ENCODE measurements at places on chromosomes 4 and X.

DNA sequence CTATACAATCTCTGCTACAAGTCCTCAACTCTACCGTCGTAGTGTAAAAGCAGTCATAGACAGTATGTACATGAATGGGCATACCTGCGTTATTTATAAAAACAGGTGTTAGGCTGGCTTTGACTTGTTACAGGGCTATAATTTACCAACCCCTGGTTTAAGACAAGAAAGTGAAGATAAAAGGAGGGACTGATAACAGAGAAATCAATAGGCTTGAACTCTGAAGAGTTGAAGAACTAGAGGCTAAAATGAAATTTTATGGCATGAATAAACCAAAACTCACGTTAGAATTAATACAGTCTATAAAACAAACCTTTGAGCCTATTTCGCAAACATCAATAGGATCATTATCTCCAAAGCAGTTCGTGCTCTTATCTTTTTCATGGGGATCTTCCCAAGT lies 36.2 kb downstream of the PPA2 start:
- no peak for DNase-seq

- DNase-seq: no peak
These were observed 80.9 kb downstream of the CNGA2 start for GRCh38 chrX:151815398-151815797.

DNA sequence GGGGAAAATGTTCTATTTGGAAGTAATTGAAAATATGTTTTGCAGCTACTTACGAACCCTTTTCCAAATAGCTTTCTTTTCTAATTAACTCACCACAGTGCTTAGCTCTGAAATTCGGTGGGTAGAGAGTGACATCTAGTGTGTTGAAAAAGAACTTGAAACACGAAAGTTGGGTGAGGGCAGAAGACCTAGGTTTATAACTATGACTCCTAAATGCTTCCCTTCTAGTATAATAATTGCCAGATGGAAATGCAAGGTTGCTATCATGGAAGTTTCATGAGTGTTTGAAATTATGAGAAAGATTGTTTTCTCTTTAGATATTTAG lies 77.3 kb upstream of the NOCT start:
- DNase-seq: peak; percentile 49

GRCh38 chr4:183321516-183321915 lies 710 bp downstream of the CLDN24 start:
- no peak for DNase-seq
